ENCODE measurements at places on chromosomes 12 and 14. TPM values are rescaled to one million over a fixed set of nuclear protein-coding genes. Genes with fewer than 3 reads are reported as not detected.

Gene TMEM132C
- total RNA-seq = not detected

Gene C3AR1
- 1.2 TPM for total RNA-seq

Gene SMCO3
- total RNA-seq = not detected

Gene DNAI7
- total RNA-seq = not detected

Gene OR4Q3
- not detected for total RNA-seq

Gene MYF6
- not detected for total RNA-seq

Gene PKP2
- total RNA-seq = not detected

DNA sequence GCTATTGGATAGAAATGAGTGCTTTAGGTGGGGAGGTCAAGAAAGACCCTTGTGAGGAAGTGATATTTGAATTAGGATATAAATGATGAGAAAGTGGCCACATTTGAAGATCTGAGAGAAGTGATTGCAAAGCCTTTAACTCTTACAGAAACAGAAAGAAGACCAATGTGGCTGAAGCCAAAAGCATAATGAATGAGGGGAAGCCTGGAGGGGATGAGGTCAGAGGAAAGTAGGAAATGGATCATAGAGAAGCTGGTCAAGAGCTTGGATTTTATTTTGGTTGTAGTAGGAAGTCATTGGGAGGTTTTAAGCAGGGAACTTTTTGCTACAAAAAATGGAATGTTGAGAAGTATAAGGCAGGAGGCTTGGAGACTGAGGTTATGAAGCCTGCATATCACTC is 3.5 kb upstream of the GYS2 start:
- DNase-seq = no peak

DNA sequence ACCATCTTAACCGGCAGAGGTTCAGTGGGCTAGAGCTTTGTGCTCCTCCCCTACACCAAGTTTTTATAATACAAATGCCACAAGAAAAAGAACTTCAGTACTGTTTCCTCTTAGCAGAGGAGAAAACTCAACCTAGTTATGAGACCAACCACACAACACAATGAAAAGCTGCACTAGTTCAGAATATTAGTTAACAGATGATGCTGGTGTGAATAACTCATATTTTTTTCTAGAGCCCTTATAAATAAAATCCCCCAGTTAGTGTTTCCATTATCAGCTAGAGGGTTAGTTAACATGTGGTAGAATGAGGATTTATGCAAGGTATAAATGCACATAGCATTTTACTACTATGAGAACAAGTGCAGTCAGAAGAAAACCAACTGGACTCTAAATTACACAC is 61.9 kb upstream of the AMN1 start:
- DNase-seq = no peak

DNA sequence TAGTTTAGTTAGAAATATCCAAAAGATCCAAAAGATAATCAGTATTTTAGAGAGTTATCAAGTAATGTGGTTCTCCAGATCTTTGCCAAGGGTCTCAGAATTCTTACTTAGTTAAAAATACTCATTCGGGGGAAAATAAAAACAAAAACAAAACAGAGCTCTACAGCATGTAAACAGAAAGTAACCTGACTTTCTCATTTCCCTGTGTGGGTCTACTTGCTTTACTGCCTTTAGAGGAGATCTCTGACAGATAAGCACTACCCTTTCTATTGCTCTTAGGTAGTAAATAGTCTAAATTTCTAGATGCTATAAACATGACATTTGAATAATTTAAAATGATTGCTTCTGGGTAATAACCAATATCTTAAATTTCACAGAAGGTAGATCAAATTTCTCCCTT is 371.8 kb downstream of the RPL10L start:
- DNase-seq = no peak

GRCh38 chr12:132020292-132020691 is 70.5 kb downstream of the EP400 start:
- no peak for DNase-seq

- no peak for DNase-seq
Measured at GRCh38 chr12:109535231-109535862, 38.0 kb downstream of the MMAB start.

GRCh38 chr12:68199127-68199526 is 26.5 kb downstream of the IL26 start:
- DNase-seq = no peak

DNA sequence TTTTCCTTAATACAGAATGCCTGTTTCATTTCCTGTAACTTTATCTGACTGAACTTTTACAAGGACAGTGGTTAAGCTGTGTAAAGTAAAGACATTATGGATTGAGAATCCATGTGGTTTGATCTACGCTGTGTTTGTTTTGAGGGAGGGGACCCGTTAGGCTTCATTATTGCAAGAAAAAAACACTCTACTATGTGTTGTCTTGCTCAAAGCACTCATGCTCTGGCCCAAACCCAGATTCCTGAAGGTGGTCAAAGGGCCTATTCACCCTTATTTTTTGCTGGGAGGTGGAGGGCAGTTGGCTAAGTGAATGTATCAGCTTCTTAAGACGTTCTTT is 11.9 kb downstream of the RNF10 start:
- no peak for DNase-seq

DNA sequence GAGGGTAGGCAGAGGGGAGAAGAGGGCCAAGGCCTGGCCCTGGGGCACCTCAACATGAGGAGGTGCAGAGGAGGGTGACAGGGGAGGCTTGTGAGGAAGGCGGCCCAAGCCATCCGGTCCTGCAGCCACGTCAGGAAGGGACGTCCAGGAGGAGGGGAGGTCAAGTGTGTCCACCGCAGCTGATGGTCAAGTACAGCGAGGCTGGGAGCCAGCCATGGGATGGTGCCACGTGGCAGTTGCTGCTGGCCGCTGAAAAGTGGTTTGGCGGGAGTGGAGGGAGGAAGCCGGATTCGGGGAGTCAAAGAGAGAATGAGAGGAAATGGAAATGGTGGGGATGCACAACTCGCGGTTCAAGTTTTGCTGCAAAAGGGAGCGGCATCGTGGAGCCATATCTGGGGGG is 41.2 kb downstream of the PRIMA1 start:
- DNase-seq = no peak

GRCh38 chr12:108103087-108103486 is 26.0 kb upstream of the WSCD2 start:
- no peak for DNase-seq

DNA sequence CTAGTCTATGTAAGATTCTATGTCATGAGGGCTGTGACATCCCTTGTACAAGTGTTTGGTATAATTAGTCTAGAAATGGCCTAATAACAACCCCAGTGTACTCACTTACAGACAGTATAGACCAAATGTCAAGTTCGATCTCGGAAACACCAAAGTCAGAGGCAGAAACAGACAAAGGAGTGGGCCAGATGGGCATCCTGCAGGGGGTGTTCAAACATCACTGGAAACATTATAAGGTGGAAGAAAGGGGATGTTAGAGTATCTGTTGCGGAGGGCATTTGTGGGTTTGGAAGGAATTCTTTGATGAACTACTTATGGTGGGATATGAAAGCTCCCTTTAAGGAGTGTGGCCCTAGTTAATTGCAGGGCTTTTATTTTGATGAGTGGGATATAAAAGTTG is 134.6 kb downstream of the ESR2 start:
- no peak for DNase-seq

GRCh38 chr14:73714656-73715081 is 485 bp upstream of the PNMA1 start:
- DNase-seq = peak; percentile 29

DNA sequence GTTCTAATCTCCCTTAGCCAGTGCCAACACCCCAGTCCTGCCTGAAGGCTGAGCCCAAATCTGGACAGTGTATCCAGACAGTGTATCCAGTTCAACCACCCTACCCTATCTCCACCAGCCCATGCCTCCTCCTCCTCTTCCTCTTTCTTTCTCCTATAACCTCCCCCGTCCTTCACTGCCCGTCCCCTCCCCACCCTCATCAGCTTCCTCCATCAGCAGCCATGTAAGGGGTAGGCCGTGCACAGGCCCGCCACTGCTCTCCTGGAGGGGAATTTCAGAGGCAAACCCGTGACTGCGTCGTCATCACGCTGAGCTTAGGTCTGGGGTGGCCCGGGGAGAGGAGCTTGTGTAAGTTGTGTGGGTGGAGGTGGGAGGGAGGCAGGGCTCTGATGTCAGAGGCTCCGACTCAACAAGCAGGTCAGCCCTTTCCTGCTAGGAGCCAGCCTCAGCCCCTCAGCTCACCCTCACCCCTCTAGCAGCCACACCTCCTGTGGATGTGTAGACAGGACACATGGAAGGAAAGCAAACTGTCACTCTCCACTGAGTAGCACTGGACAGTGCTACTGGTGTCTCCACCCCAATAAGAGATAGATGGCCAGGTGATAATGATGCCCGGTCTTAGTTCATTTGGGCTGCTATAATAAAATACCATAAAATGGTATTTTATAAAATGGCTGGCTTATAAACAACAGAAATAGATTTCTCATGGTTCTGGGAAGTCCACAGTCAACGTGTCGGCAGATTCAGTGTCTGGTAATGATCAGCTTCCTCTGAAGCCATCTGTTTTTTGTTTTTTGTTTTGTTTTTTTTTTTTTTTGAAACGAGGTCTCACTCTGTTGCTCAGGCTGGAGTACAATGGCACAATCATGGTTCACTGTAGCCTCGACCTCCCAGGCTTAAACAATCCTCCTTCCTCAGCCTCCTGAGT is 50.5 kb downstream of the IRF2BPL start:
- no peak for DNase-seq

Measured in RPMI7951 (cell line).